Brain pericyte (primary cell): ENCODE measurements at places on chromosomes 1 and 21.

DNA sequence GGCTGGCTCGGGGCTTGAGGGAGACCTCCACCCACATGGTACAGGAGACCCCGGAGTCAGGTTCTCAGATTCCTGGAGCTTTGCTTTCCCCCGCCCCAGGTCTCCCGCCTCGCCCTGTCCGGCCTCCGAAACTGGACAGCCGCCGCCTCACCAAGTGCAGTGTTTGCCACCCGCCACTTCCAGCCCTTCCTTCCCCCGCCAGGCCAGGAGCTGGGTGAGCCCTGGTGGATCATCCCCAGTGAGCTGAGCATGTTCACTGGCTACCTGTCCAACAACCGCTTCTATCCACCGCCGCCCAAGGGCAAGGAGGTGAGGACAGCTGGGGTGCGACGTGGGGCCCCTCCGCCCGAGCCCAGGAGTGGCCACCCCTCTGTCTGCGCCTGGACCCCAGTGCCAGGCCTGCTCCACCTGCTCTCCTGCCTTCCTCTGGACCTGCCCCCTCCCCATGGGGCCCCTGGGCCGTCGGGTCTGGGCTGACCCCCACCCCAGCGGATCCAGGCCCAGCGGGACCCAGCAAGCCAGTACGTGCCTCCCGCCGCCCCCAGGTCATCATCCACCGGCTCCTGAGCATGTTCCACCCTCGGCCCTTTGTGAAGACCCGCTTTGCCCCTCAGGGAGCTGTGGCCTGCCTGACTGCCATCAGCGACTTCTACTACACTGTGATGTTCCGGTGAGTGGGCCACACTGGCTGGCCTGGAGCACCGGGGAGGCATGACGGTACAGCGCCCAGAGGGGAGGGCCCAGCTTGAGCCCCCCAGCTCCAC lies 8.7 kb downstream of the SELENON start:
- DNase-seq = no peak

- DNase-seq = no peak
Measured at GRCh38 chr1:66033781-66034180, 241.1 kb downstream of the PDE4B start.

DNA sequence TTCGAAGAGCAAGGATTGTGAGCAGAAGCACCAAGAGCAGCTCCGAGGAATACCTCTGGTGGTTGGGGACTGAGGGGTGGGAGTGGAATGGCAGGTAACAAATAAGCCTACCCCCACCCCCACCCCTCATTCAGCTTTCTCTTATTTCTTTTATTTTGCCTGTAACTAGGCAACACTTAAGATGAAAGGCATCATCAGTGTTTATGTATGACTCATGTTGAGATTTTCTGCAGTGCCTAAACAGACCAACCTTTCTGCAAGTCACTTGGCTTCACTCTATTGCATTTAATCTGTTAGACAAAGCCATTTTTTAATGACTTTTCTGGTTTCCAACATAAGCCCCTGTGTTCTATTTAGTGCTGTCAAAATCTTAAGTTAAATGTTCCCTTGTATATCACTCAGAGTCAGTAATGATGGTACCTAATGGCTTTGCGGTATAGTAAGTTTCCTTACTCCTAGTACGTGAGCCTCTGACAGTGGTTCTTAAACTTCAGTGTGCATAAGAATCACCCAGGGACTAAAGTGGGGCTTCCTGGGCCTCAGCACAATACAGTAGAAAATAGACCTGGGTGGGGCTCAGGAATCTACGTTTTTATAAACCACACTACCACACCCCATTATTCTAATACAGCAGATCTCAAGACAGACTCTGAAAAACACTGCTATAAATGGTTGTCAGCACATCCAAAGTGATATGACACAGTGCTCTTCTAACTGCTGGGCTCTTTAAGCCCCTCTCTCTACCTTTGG lies 19.9 kb downstream of the CASQ2 start:
- no peak for DNase-seq

DNA sequence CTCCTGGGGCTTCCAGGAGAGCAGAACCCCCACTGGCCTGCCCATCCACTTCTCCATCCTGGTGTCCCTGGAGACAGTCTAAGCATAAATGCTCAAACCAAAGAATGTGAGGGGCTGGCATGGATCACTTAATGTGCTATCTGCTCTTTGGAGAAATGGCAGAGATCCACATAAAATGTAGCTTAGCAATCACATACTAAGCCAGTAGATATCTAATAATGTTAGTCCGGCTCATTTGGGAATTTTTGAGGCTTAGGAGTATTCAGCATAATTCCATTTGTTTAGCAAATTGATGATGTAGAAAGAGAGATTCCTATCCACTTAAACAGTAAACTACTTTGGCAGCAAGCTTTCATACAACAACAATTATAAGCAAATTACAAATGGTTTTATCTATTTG lies 90.7 kb downstream of the TENT5C start:
- no peak for DNase-seq

GRCh38 chr1:92909321-92909720 lies 51.9 kb downstream of the DIPK1A start:
- no peak for DNase-seq

- no peak for DNase-seq
Measured at GRCh38 chr1:174967845-174968705, 31.7 kb upstream of the CACYBP start.

DNA sequence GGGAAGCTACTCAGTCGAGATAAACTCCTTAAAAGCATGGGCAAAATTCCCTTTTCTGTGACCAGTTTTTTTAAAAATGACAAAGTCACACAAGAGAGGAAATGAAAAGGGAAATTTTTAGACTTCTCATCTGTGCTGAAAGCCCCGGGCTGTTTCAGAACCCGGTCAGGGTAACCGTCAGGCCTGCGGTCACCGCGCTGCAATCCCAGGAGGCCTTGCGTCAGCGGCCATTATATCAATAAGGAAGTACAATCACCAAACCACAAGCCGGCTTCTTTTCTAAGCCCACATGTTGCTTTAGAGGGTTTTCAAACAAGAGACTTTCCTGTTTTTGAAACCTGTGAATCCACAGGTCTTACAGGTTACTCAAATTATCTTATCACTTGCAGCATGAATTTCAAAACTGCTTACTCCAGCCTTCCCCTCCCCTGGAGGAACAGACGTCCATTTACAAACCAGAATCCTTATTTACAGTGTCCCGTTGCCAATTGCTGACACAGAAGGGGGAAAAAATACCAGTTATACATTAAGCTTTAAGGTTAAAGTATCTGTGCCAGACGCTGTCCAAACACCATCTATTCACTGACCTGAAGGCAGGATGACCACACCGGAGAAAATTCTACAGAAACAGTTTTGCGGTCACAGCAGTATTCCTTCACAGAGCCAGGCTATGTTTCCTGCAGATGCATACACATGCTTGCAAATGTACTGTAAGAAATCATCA lies 165.3 kb downstream of the TOMM20 start:
- DNase-seq = no peak

DNA sequence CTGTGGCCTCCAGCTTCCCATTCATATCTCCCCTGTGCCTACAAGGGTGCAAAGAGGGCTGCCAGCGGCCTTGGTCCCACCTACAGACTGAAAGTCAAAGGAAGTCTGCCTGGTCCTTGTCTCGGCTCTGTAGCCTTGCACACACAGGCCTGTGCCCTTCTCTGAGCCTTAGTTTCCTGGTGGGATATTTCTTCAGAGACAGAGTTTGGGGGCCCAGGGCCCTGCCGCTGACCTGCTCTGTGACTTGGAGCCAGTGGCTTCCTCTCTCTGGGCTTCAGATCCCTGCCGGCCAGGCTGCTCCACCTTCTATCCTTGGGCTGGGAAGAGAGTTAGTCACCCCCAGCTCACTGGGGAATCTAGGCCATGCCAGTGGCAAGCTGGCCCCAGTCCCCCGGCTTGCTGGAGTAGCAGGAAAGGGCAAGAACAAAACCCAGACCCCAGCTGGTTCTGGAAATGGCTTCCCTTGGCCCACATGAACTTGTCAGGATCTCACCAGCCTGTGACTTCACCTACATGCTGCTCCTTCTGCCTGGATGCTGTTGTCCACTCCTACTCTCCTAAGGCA lies 1.0 kb upstream of the TMEM61 start:
- DNase-seq = no peak

DNA sequence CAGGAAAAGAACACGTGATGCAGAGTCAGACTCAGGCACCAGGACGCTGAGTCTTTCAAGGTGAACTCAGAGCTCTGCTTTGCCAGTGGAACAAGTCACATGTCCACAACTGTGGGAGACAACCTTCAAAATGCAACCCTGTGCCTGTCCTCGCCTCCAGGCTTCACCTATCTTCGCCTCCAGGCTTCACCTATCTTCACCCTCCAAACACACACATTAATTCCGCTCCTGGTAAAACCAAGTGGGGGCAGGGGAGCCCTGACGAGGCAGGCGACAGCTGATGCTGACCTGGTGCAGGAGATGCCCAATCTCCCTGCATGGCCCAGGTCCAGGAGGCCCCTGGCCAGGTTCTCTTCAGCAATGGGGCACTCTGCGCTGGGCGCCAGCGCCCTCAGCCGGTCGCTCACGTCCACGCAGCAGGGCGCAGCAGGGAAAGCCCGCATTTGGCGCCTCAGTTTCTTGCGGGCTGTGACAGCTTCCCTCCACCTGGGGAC lies 28.0 kb upstream of the LSS start:
- DNase-seq = no peak

DNA sequence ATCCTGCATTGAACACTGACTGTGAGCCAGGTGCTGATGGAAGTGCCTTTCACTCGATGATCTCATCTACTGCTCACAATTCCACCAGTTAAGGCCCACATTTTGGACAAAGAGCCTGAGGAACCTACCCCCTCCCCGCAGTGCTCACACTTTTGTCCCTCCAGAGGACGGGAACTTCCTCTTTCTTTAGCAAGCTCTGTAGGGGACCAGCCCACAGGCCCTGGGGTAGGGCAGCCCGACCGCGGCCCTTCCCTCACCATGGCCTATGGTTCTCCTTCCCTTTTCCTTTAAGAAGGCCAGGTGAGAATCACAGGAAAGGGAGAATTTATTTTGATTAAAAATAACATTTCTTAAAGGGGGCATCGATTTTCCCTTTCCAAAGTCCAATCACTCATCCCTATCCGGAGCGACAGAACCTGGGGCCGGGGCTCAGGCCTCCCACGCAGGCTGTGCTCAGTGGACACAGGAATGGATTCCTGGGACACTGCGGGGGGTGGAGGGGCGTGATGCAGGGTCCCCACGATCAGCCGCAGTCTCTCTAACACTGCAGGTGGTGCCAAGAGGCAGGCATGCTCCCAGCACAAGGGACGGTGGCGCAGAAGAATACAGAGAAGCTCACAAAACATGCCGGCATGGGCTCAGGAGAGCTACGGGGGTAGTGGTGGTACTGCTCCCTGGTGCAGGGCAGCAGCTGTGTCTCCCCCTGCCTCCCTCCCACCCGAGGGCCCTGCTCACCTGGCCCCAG lies 8.9 kb upstream of the KCNE1 start:
- no peak for DNase-seq

GRCh38 chr1:207284209-207284897 lies 37.1 kb upstream of the CD55 start:
- no peak for DNase-seq

GRCh38 chr21:17146426-17146825 lies 366.4 kb upstream of the CXADR start:
- DNase-seq = no peak

DNA sequence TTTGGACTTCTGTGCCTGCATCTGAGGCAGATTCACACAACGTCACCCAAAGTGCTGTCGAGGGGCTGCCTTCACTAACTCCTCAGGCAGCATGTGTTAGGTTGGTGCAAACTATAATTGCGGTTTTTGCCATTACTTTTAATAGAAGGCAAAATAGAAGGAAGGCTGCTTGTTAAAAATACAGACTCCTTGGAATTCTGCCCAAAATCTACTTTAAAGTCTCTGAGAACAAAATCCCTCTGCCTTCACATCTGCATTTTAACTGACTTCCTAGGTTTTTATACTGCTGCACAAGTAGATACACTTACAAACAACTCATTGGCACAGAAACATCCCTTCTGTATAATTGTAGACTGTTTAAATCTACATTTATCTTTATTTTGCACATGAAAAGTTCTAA lies 41.3 kb upstream of the SLC19A2 start:
- no peak for DNase-seq

- no peak for DNase-seq
Measured at GRCh38 chr1:25992689-25993171, 5.1 kb downstream of the PAFAH2 start.

- no peak for DNase-seq
Measured at GRCh38 chr1:40808909-40809308, 25.3 kb downstream of the KCNQ4 start.

DNA sequence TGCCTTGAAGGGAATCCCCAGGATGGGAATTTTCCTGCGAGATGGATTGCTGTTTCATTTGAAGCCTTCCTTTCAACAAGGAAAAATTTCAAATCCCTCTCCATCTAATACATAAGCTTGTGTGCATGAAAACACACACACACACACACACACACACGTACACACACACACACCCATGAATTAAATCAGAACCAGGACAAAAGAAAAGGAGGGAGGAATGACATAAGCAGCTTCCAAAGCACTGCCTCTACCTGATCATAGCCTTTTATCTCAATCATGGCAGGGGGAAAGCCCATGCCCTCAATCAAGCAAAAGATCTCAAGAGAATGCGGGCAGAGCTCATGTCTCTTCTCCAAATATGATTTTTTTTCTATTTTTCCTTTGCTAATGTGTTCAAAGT lies 139.7 kb downstream of the SLC44A5 start:
- no peak for DNase-seq

DNA sequence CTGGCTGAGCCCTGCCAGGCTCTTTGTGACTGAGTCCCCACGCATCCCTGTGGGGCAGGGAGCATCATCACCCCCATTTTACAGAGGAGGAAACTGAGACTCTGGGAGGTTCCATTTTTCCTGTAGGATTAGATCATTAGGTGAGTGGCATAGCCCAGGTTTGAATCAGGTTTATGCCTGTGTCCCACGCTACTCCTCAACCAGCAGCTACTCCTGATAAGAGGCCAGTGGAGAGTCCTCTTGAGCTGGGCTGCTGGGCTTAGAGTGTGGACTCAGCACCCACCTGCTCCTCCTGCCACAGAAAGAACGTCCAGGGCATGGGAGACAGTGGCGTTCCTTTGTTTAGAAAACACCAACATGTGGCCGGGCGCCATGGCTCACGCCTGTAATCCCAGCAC lies 30.7 kb downstream of the TNFRSF1B start:
- no peak for DNase-seq

DNA sequence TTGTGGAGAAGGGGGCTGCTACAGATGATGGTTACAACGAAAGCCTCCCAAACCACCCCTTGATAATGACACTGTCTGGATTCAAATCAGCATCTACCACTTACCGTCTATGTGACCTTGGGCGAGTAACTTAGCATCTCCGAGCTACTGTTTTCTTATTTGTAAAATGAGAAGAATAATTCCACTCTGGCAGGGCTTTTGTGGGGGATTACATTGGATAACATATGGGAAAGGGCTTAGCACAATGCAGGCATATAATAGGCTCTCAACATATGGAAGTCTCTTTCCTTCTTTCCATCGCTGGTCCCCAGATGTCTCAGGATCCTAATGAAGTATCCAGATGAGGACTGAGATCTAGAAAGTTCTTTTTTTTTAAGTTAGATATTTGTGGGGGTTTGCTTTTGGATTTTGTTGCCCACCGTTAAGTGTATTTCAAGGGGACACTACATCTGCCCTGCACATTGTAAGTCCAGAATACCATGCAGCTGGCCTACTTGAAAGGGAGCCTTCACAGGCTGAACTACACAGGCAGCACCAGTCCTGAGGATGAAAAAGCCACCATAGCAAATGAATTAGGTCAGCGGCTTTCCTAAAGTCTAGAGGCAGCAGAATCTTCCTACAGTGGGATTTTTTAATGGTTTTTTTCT lies 172.2 kb upstream of the IRF2BP2 start:
- no peak for DNase-seq

GRCh38 chr21:37555672-37556261 lies 189.2 kb downstream of the DYRK1A start:
- no peak for DNase-seq

- DNase-seq = no peak
Measured at GRCh38 chr1:177091040-177091439, 73.5 kb downstream of the ASTN1 start.

- no peak for DNase-seq
Measured at GRCh38 chr1:238281418-238281817, 390.7 kb upstream of the ZP4 start.
